ENCODE measurements at places on chromosomes 6 and 20.
A peak's percentile ranks its signal among the peaks of the same experiment; 100 is the strongest.

GRCh38 chr6:89944826-89945407, 50.6 kb downstream of the GJA10 start:
- DNase-seq: peak; percentile 45

DNA sequence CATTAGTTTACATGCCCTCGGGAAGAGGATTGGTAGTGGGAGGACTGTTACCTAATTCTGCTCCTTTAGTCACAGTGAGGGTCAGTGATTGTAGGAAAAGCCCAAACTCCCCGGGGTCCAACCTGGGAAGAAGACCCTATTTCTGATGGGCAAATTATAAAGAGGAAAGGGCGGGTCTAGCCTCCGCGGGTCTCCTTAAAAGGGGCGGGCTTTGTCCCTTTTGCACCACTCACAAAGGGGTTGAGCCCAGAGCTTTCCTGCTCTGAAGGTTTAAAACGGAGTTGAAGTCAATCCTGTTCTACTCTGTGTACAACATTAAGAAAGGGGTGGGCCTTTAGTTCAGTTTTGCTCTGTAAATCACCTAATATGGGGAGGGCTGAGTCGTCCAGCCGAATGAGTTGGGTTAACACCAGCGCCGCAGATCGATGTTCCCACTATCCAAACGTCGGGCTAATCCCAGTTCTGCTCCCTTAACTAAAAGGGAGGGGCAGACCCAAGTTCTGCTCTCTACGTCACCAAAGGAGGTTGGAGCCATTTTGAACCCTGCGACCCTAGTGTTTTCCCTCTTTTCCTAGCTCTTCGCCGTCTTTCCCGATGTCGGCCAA, 920 bp upstream of the RNF5 start:
- DNase-seq: no peak

GRCh38 chr6:13559968-13560650, 14.3 kb upstream of the SIRT5 start:
- no peak for DNase-seq

GRCh38 chr20:57432862-57433491, 41.8 kb downstream of the RBM38 start:
- DNase-seq: peak; percentile 15

DNA sequence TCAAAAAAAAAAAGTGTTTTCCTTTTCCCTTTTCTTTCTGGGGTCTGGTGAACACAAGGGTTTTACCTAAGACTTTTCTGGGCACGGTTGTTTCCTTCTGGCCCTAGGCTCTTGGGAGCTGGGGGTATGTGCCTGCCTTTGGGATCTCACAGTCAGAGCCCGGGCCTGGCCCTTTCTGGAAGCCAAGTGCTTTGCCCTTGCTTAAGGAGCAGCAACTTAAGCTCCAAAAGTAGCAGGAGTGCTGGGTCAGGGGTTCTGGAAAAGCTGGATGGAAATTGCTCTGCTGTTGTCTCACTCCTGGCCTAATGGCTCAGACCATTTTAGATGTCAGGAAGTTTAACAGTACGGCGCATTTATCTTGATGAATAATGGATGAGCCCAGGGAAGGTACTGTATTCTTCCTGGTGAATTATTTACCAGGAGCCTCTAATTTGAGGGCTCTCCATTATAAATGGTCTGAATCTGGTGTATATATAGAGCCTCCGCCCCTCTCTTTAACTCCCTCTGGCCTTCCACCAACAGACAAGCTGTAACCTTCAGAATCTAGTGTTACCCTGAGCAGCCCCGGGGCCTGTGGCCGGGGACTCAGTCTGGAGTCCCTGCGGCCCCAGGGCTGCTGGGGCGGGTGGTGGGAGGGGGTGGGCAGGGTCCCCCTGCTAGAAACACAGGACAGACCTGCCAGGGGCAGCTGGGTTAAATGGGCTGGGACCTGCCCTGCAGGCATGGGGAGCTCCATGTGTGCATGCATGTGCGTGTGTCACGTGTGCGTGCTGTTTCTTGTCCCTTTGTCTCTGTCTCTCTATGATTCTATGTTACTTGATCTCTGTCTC, 37.5 kb downstream of the PTK7 start:
- DNase-seq: peak; percentile 52

DNA sequence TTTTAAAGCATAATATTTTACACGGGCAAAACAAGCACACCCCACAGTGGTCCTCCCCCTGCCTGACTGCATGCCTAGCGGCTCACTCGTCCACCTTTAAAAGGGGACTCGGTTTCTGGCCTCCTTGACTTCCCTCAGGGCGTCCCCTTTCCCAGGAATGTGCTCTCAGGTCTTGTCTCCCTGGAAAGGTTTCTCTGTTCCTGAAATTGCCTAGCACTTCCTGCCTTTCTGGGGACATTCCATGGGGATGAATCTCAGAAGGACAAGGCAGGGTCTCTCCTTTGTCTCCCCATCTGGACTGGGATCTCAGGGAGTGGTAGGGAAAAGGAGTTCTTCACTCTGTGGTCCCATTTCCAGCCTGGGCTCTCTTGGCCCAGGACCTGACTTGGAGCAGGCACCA, 4.9 kb downstream of the TCF15 start:
- DNase-seq: no peak

GRCh38 chr6:152098683-152099082, 291.2 kb downstream of the ESR1 start:
- DNase-seq: no peak

GRCh38 chr6:82702574-82702973, 339.0 kb downstream of the TPBG start:
- no peak for DNase-seq

DNA sequence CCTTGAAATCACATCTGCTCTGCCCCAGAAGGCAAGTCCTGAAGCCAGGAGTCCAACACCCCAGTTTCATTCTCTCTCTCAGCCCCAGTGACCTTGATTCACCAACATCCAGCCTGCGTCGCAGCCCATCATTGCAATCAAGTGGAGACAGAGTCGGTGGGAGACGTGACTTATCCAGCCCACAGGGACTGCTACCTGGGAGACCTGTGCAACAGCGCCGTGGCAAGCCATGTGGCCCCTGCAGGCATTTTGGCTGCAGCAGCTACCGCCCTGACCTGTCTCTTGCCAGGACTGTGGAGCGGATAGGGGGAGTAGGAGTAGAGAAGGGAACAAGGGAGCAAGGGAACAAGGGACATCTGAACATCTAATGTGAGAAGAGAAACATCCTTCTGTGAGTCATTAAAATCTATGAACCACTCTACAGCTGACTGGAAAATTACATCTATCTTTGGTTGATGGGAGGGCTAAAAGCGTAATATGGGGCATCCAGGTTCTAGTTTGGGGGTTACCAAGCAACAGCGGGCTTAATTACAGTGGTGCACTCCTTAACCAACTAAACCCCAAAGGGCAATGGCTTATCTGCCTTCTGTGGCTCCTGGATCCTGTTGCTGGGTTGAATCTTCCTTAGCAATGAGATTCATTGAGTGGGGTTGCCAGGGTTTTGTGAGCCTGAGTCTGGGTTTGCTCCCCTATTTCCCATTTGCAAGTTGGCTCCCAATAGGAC, 2.5 kb downstream of the LY6G6D start:
- DNase-seq: no peak

DNA sequence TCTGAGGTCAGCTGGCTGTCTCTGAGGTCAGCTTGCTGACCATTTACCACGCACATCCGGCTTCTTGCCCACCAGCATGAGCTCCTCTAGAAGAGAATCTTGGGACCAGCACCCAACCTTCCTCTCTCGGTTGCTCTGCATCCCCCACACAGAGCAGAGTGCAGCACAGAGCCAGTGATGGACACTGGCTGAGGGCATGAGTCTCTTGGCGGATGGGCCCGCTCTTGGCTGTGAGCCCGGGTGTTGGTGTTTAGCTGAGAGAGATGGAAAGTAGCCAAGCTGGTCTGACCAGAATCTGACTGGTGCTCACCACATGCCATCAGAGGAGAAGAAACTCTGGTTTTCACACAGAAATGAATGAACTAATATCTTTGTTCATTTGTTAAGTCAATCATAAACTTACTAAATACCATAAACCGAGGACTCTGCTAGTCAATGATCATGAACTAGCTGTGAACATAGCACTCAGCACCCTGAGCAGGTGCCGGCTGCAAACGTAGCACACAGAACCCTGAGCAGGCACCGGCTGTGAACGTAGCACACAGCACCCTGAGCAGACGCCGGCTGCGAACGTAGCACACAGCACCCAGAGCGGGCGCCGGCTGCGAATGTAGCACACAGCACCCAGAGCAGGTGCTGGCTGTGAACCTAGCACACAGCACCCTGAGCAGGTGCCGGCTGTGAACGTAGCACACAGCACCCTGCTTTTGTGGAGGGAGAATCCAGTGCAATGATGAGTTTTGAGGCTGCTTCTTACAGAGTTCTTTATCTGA, 10.4 kb upstream of the THBS2 start:
- peak; percentile 68 for DNase-seq

GRCh38 chr6:168624540-168624939, 183.6 kb downstream of the SMOC2 start:
- DNase-seq: no peak

- DNase-seq: no peak
Measured at GRCh38 chr6:10215326-10216110, 199.4 kb downstream of the TFAP2A start.

GRCh38 chr6:32658268-32658897, 8.1 kb downstream of the HLA-DQB1 start:
- no peak for DNase-seq

DNA sequence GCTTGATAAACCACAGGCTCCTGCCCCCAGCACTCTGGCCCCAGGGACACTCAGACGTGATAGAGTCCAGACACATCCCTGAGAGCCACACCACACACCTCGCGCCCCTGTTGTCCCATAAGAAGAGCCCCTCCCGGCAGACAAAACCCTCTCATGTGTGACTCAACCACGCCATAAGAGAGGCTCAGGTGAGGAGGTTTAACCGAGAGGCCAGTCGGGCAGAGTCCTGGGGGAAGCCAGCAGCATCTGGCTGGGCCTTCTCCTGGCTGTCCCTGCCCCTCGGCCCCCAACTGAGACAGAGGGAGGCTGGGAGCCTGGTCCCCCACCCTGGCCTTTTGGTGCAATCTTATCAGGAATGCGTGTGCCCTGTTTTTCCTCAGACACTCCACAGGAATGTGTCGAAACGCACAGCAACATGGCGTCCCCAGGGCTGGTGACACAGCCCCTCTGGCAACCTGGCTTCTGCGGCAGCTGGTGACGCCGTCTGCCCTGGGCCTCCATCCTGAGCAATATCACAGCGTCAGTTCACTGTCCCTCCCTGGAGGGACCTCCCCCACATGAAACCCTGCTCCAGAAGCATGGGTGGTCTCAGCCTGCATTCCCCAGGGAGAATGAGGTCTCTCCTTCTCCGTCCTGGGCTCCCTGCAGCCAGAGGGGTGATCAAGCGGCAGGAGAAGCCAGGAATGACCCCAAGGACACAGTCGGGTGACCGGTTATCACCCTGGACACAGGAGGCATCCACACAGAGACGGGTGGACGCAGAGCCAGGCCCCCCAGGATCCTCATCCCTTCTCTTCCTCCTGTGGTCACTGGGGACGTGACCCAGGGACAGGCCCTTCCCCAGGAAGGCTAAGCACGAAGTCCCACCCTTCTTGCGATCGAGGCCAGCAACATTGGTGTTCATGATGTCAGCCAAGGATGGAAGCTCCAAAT, 156.6 kb upstream of the AFDN start:
- DNase-seq: no peak

GRCh38 chr6:62808565-62809293, 402.5 kb upstream of the FKBP1C start:
- DNase-seq: no peak

DNA sequence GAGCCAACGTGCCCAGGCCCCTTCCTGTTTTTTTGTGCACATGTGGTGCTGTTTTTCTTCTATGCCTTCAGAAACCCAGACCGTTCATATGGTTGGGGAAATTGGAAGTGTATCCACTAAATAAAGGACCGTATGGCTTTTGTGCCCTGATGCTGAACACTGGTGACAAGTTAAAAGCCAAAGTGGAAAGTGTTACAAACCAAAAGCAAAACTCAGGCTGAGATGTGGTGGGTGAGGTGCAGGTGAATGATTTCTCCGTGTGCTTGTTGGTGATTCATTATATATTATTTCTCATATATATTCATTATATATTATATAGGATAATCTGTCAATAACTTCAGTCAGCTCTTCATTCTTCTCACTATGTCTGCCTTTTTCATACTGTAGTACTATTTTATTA, 148.6 kb downstream of the SOBP start:
- DNase-seq: no peak

- DNase-seq: no peak
Measured at GRCh38 chr6:90082847-90083246, 188.6 kb downstream of the GJA10 start.

GRCh38 chr6:142474531-142475289, 172.9 kb downstream of the ADGRG6 start:
- peak; percentile 55 for DNase-seq

DNA sequence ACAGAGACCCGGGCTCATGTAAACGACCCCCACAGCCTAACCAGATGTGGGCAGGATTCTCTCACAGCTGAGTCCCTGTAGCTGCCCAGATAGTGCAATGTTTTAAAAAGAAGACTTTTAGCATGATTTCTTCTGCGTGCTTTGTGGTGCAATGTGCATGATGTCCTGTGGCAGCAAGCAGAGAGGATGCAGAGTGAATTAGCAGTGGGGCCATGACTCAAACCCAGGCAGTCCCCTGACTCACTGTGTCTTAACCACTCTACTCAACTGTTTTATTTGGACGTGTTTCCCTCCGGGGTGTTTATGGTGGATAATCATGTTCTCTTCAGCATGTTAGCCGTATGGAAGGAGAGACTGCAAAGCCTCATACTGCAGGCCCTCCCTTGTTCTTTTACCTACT, 247.9 kb downstream of the SLC24A3 start:
- DNase-seq: peak; percentile 66

- DNase-seq: peak; percentile 43
Measured at GRCh38 chr6:127092466-127092865, 26.0 kb upstream of the RSPO3 start.

GRCh38 chr20:2817891-2818595, 1.9 kb downstream of the TMEM239 start:
- no peak for DNase-seq

- DNase-seq: no peak
Measured at GRCh38 chr20:36847710-36848040, 28.3 kb upstream of the TLDC2 start.

DNA sequence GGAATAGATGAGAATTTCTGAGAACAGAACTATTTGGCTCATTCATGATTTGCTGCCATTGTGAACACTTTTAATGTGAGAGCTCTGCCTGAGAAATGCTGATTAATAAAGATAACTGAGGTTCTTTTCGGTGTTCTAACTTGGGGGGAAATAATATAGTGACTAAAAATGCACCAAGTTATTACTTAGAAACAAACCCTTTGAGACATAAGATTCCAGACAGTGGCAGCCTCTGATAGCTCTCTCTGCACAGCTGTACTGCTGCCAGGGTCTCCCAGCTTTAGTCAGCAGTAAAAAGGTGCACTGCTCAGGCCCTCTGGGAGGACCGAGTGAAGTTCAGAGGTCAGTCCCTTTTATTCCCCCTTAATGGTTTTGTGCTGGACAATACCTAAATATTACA, 2.5 kb upstream of the PRDM1 start:
- DNase-seq: no peak

DNA sequence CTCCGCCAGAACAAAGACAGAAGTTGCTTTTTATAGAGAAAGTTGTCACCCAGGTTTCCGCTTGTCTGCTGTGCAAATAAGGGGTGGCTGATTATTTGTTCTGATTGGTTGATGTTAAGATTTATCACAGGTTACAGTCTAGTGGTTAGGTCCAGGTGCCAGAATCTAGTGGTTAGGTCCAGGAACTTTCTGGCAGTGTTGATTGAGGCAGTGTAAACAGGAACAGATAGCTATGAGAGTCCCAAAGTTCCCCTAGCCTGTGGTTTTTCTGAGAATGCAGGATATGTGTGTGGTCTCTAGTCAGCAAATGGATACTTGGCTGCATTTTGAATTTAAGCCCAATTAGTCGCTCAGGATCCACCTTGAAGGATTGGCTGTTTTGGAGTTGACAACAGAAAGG, 148.0 kb downstream of the TMEM200A start:
- DNase-seq: peak; percentile 71
